BJ (cell line): ENCODE measurements at places on chromosomes 11 and 22.

GRCh38 chr11:9796854-9797253, 133.0 kb downstream of the SWAP70 start:
- no peak for DNase-seq

GRCh38 chr22:17695986-17696385, 57.4 kb downstream of the BCL2L13 start:
- no peak for DNase-seq

GRCh38 chr22:43213962-43214361, 27.0 kb upstream of the TTLL12 start:
- no peak for DNase-seq

- no peak for DNase-seq
These were observed 11.9 kb downstream of the OR52H1 start for GRCh38 chr11:5536482-5536881.

DNA sequence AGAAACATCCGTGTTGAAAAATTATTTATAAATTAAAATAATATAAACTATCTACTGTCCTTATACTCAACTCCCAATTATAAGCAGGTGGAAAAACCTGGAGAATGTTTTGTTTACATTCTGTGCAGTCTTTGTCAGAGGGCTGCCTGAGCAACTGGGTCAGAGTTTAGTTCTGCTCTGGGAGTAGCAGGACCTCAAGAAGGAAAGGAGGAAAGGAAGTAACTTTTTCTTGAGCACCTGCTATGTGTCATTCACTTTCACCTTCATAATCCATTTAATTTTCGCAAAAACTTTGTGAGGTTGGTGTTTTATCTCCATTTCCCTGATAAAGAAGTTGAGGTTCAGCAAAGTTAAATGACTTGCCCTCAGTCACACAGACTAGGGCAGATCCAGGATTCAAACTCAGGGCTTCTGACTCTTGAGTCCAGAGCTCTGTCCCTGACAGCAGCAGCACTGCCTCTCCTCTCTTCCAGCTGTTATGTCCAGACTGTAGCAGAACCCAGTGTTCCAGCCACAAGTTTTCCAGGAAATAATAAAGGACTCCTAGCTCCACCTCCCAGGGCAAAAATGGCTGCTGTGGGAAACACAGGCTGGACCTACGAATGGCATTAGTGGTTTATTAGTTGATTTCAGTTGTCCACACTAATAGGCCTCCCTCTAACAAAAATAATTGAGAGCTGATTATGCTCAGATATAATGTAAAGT, 6.4 kb downstream of the CD3E start:
- no peak for DNase-seq
